ENCODE measurements at places on chromosomes 5 and 9. TPM values are rescaled to one million over a fixed set of nuclear protein-coding genes. Genes with fewer than 3 reads are reported as not detected.

- no peak overlapping the region for H3K4me3 ChIP-seq
- H3K4me1 ChIP-seq: no peaks in the 10 kb centered on the region
- peaks cover 79% of the 10 kb centered on the region for H3K27me3 ChIP-seq
- no peak for DNase-seq
These were observed 132.5 kb downstream of the OLFM1 start for GRCh38 chr9:135219676-135220600.

DNA sequence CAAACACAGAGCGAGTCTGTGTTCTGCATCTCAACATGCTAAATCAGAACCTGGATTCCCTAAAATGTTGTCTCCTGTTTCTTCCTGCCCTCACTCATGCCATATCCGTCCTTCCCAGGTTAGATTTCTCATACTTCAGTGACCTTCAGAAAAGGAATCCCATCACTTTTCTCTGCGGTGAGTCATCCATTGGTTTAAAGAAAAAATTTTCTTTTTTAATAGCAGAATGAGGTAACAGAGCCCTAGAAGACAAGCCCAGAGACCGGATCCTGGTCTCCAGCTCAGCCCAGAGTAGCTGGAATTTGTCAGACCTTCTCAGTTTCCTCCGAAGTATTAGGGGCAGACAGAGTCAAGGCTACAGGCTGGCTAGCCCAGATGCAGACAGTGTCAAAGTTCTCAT is 143.2 kb upstream of the DMRT1 start:
- H3K27ac ChIP-seq: no peak overlapping the region
- no peaks in the 10 kb centered on the region for H3K36me3 ChIP-seq
- no peaks in the 10 kb centered on the region for H3K27me3 ChIP-seq

GRCh38 chr5:56481428-56482357 is 248.6 kb upstream of the ANKRD55 start:
- H3K27me3 ChIP-seq: no peaks in the 10 kb centered on the region
- peak overlapping the region; percentile 61 for H3K4me3 ChIP-seq
- H3K36me3 ChIP-seq: no peaks in the 10 kb centered on the region
- peak overlapping the region; percentile 97 for H3K27ac ChIP-seq
- DNase-seq: no peak
- H3K4me1 ChIP-seq: no peaks in the 10 kb centered on the region

Gene FAM240B
- total RNA-seq: not detected

Gene SNCAIP
- total RNA-seq: 15.4 TPM

Gene AMBP
- total RNA-seq: 0.66 TPM

Gene CBY3
- total RNA-seq: not detected

Data from breast epithelium (tissue), 4 donors.